Stimulated activated CD4-positive, alpha-beta T cell treated with anti-CD3 and anti-CD28 coated beads, Interleukin-2, amount 100 ng/mL, for 24 hours (primary cell): ENCODE measurements at places on chromosomes 11 and 22.

- no peak for DNase-seq
These were observed 906.9 kb upstream of the RAG2 start for GRCh38 chr11:37504921-37505320.

DNA sequence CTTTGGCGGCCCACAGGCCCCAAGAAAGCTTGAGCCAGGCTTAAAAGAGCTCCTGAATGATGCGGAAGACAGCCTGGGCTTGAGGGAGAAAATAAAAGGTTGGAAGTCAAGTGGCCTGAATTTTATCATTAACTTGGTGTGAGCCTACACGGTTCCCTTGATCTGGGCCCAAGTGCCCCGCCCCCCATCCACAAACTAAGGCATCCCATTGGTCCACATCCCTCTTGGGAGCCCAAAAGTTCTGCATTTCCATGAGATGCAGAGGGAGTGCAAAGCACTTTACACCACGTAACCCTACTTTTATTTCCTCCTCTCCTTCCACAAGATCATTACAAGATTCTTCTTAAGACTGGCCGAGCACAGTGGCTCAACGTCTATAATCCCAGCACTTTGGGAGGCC is 22.2 kb downstream of the LARGE1 start:
- no peak for DNase-seq

GRCh38 chr11:61880454-61880853 is 10.9 kb downstream of the FADS3 start:
- DNase-seq = no peak

DNA sequence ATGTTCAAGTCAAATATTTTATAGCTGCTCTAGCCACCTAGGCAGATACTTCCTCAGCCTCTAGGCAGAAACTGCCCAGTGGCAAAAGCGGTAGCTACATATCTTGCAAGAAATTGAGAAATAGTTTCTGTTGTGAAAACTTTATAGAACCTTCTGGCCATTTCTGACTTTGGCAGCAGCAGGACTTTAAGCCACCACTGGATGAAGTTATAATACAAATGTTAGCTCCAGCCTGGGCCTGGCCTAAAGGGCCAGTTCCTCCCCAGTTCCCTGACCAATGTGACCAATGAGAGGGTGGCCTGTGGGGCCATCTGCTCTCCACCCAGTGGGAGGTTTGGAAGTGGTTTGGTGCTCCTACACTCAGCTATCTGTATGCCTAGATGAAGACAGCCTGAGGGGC is 254.0 kb upstream of the NARS2 start:
- no peak for DNase-seq

- no peak for DNase-seq
These were observed 37.0 kb downstream of the KREMEN1 start for GRCh38 chr22:29109822-29110221.

GRCh38 chr11:63504933-63505586 is 824 bp upstream of the LGALS12 start:
- DNase-seq = no peak

GRCh38 chr11:64876835-64877341 is 1.5 kb downstream of the EHD1 start:
- DNase-seq = no peak

GRCh38 chr11:26949846-26950245 is 44.1 kb upstream of the FIBIN start:
- no peak for DNase-seq
